ENCODE measurements at places on chromosomes 5 and 9.

DNA sequence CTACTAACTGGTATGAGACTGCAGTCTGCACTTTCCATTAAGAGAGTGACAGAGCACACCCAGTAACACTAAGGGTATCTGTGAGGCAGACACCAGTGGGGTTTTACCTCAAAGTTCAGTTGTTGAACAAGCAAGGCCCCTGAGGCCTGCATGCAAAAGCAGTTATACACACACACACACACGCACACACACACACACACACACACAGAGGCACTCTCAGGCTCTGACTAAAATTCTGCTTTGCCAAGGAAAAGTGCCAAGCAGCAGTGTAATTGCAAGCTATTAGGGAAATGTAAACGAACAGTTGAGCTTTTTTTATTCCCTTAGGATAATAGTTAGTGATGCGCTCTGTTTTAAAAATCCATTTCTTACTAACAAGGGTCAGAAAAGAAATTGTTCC, 377.1 kb downstream of the SPOCK1 start:
- DNase-seq = no peak

GRCh38 chr5:175741556-175741955, 83.7 kb downstream of the HRH2 start:
- no peak for DNase-seq

GRCh38 chr5:63032343-63032742, 453.7 kb downstream of the LRRC70 start:
- DNase-seq = no peak

DNA sequence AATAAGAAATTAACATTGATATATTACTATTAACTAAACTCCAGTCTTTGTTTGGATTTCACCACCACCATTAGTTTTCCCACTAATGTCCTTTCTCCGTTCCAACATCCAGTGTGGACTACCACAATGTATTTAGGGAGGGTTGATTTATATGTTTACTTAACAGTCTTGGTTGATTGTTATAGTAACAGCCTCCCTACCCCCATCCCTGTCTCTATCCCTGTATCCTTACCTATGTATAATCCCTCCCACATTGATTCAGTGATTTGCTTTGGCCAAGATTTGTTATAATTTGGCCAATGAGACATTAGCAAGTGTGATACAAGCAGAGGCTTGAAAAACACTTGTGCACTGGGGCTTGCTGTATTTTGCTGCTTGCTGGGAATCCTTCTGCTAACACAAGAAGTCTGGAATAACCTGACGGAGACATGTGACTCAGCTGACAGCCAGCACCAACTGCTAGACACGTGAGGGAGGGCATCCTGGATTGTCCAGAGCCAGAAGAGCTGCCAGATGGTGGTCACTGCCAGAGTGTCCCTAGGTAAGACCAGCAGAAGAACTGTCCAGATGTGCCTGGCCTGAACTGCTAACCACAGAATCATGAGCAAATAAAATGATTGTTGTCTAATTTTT, 51.2 kb upstream of the TCF7 start:
- no peak for DNase-seq

GRCh38 chr5:115450741-115451140, 93.8 kb downstream of the FEM1C start:
- DNase-seq = no peak

- no peak for DNase-seq
Measured at GRCh38 chr5:55497712-55498111, 37.1 kb downstream of the PLPP1 start.

DNA sequence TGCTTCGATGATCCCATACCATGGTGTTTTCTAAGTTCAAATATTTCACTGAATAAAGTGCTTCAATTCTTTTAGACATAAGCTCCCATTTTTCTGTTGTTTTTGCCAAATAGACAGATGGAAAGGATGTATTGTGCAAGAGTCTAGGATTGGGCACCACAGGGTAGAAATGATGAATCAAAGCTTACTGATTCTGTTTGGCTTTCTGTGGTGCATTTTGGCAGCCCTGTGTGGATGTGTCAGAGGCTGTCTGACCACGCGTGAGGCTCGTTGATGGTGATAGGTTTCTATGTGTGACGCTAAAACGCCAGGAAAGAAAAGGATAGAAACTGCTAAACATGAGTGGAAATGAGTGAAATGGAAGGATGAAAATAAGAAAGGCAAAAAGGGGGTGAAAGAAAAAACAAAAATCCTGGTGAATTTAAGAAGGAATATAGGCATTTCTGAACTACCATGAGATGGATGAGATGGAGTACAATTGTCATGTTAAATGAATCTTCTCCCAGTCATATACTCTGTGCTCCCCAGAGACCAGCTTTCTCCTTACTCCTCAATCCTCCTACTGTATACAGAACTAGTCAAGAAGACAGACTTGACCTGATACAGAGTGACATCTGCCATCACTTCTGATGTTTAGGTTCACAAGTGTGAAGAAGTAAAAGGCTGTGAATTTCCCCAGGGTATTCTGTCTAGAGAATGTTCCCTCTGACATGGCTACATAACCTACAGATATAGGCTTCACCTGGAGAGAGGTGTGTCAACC, 54.4 kb downstream of the ANKH start:
- no peak for DNase-seq

DNA sequence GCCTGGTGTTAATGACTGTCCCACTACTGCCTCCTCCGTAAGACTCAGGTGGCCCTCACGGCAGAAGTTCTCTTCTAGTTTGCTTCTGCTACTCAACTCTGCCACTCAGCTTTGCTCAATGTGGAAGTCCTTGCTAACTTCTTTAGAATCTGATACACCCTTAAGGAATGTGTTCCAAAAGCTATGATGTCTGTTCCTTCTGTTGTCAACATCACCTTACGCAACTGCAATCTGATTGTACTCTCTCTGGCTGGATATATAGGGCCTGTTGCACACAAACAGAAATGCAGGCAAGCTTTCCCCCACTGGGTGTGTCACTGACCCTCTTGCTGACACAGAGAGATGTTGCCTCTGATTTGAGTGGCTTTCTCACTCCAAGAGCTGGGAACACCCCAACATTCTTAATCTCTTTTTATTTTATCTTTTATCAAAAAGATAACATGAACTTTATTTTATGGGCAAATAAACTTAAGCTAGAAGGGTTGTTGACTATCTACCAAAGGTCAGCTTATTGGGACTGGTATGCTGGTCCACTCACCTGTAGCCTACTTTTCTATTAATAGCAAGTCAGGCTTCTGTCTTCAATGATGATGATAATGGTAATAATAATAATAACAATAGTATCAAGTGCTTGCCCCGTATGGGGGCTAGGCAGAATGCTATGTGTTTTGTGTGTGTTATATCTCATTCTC, 25.2 kb downstream of the TMEM252 start:
- DNase-seq = no peak

GRCh38 chr5:122312591-122313406, 762 bp downstream of the SNCAIP start:
- no peak for DNase-seq

- DNase-seq = no peak
Measured at GRCh38 chr9:80070071-80070742, 498.4 kb downstream of the TLE4 start.

GRCh38 chr5:43555895-43556606, 826 bp downstream of the PAIP1 start:
- DNase-seq = peak; percentile 19

DNA sequence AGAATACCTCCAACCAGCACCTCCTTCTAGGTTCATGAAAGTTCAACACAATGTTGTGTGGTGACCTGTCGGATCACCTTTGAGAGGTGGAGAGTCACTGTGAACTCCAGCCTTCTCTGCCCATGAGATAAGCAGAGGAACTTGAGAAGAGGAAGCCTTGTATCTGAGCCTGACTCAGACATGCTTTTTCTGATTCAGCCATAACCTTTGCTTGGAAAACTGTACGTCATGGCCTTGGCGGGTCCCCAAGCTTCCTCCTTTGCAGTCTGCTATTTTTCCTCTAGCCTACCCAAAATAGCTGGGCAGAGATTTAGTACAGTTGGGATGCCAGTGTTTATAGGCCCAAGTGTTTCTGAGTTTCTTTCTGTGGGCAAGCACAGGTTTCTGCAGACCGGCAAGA, 274.7 kb downstream of the CETN3 start:
- no peak for DNase-seq

DNA sequence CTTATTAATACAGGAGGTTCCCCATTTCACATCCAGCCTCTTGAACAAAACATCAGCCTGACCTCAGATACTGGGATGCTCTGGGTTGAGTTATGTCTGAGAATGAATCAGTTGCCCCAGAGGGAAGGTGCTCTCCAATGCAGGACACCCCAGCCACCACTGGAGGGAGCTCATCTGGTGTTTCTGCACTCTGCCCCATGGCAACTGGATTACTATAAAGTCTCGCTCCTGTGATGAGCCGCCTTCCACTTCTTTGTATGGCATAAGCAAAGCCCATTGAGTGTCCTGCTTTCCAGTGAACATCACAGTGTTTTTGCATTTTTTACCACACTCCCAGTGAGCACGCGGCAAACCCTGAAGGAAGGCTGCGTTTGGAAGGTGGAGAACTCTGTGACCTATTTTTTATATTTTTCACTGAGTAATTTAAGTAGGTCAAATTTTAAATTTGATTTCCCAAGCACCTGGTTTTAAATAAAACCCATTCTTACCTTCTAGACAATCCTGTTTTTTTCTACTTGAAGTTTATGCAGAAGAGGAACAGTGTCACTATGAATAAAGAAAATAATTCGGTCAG, 176.9 kb upstream of the WWC1 start:
- DNase-seq = no peak

GRCh38 chr9:4812858-4813257, 20.1 kb downstream of the RCL1 start:
- no peak for DNase-seq

DNA sequence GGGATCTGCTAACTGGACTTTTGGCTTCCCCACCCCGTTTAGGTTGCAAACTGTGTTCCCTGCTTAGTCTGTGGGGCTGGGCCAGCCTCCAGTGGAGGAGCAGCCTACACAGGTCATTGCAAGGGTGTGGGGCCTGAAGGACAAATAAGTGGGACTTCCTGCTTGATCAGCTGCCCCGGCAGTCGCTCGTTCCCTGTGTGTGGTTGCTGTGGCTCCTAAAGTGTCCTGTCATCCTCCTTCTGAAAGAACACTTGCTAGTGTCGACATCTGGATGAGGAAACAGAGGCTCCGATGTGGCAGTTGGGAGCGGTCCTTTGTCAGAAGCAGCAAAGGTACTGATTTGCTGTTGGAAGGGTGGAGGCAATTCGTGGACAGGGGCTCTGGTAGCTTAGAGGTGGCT, 88.9 kb upstream of the TBCA start:
- DNase-seq = no peak

GRCh38 chr9:127181315-127181580, 58.8 kb upstream of the ANGPTL2 start:
- no peak for DNase-seq

- no peak for DNase-seq
Measured at GRCh38 chr9:124808246-124808956, 31.5 kb downstream of the OLFML2A start.

GRCh38 chr9:7209990-7210389, 452.2 kb downstream of the KDM4C start:
- DNase-seq = no peak

GRCh38 chr9:6024035-6024554, 8.7 kb upstream of the RANBP6 start:
- no peak for DNase-seq

DNA sequence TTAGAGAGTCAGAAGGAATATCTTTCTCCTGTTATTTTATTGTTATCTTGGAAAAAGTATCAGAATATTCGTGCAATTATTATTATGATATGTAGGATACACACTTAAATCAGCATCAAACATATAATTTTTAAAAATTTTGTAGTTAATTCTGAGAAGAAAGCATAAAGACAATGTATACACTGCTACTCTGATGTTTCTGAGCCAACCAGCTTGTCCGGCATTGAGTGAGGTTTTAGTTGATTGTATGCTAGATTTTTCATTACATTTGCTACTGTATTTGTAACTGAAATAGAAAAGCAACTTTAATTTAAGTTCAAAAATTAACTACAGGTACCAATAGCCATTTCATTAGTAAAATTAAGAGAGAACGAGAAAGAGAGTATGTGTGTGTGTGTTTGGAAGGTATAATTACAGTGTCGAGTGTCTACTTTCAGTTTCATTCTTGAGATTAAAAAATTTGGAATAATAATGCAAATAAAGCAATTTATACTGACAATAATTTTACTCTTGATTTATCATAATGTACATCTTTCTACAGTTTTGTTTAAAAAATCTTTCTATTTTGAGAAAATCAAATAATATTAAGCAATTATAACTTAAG, 160.4 kb upstream of the CDH12 start:
- no peak for DNase-seq

GRCh38 chr9:136202454-136203407, 2.2 kb downstream of the LHX3 start:
- no peak for DNase-seq

DNA sequence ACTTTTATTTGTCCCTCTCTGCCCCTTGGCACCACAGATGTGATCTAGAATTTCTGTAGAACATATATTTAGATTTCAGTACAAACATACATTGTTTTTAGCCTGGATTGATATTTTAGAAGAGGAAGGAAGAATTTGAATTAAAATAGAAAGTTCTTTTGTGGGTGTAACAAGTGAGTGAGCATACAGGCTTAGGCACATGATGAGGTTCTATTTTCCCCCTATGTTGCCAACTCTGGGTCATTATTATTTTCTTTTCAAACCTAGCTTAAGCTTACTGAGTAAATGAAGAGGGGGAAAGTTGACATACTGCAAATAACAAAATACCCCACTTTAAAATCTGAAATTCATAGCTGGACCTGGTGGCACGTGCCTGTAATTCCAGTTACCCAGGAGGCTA, 102.9 kb downstream of the GCNT1 start:
- DNase-seq = no peak

GRCh38 chr9:110427497-110428104, 89.9 kb upstream of the TXNDC8 start:
- no peak for DNase-seq

GRCh38 chr5:93723681-93724080, 17.7 kb downstream of the POU5F2 start:
- no peak for DNase-seq

- DNase-seq = no peak
Measured at GRCh38 chr5:143045062-143045461, 274.9 kb downstream of the ARHGAP26 start.

GRCh38 chr9:114099669-114100270, 678 bp upstream of the KIF12 start:
- no peak for DNase-seq

DNA sequence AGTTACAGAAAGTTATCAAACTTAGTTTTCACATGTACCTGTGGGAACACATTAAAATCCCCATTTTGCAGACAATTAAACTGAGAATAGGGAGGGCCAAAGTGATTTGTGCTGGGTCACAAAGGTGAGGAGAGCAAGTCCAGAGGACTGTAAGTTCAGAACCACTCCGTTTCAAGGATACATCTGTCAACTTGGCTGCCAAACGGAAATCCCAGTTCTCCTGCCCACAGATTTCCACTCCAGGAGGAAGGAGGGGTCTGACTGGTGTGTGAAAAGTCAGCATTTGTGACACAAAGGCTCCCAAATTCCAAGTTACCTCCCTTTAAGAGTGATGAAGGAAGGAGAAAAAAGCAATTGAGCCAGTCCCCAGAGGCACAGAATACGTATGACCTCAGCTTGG, 42.3 kb downstream of the PRELID2 start:
- no peak for DNase-seq
